ENCODE measurements at places on chromosomes 2 and 18.

DNA sequence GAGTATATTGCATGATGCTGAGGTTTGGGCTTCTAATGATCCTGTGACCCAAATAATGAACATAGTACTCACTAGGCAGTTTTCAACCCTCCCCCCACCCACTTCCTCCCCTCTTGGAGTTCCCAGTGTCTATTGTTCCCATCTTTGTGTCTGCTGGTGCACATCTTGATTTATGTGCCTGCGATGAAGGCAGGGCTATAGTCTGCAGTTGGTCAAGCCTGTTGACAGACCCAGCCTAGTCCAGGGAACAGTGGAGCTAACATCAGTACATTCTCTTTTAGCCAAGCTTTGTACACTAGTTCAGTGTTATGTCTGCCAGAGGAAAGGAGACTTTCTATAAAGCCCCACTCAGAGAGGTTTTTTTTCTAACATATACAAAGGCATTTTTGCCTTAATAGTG, 287.6 kb downstream of the CPS1 start:
- DNase-seq, result no peak

GRCh38 chr2:231977430-231977829, 15.9 kb downstream of the DIS3L2 start:
- DNase-seq, result no peak

DNA sequence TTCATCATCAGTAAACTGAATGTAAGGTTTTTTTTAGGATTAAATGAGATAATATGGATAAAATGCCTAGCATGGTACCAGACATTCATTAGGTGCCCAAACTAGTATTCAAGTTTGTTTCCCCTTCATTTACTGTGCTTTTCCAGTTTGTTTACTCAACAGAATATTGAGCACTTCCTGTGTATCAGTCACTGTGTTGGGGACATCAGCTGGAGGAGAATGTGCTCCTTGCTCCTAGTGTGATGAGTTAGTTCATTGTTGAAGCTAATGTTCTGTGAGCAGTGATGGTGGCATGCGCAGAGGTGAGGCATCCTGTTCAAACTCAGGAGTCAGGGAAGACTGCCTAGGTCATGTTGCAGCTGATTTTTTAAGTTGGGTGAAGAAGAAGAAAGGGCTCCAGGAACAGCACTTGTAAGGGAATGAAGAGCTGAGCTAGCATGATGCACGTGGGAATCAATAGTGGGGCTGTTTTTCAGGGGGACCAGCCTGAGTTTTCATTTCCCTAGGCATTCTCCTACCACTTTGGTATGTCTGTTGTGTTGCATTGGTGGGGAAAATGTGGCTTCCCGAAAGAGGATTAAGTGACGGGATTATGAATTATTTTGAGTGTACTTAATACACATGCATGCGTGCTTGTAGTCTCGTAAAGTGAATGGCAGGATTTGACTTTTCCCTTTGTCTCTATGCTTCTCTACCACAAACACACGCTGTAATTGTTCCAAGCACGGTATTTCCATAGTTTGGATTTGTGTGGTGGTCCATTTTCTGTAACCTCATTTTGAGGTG, 23.7 kb downstream of the TTLL4 start:
- no peak for DNase-seq

DNA sequence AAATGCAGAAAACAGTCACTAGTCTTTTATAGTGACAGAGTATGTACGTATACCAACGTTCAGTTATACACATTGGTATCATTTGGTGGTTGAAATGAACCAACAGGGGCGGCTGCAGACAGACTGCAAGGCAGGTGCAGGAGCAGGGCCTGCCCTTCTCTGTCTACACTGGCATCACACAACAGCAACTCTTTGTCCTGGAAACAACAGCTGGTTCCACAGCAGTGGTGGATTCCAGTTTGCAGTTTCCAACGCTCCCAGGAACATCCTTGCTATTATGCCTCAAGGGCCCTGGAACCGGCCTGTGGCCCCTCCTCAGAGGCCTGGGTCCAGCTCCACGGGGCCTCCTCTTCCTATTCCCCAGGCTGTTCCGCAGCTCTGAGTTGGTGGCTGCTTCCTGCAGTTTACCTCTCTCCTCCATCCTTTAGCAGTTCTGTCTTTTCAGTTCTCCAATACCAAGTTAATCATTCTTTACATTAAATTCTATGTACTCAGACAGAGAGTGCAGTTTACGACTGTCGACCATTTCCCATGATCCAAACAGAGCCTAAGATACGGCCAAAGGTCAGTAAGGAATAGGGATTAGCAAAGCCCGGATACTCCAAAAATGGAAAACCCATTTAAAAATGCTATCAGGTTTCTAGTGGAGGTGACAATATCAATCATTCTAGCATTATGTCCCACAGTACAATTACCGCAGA, 87.8 kb downstream of the NOL10 start:
- DNase-seq, result no peak

DNA sequence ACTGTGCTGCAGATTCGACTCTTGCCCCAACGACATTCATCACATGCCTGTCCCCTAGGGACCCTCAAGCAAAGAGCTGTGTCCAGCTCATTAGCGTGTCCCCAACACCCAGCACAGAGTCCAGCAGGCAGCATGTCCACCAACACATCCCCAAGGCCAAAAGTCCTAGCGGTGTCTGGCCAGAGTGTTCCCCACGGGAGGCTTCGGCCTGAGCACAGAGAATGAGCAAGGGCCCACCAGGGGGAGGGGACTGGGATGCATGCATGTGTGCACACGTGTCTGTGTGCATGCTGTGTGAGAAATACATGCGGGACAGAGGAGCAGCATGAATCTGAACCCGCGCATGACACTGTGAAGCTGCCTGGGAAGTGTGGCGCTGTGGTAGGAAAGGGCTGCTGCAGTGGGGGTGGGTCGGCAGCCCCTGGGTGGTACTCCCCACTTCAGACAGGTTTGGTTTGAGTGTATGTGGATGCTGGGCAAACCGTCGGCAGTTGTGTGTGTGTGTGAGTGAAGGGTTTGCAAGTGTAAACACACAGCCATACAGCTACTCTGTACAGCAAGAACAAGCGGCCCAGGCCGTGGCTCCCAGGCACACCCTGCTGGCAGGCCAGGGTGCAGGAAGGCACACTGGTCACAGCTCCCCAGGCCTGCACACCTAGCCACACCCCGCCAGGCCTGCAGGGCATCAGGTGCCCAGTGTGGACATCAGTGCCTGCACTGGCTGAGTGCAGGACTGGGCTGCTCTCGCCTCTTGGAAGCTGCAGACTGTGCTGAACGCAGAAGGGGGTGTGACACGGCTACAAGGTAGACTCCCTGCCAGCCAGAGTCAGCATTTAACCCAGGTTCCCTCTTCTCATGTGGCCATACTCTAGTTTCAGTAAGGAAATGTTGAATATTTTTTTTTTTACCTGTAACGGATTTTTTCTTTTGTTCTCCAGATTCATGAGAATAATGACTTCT, 19.5 kb upstream of the HES6 start:
- no peak for DNase-seq

DNA sequence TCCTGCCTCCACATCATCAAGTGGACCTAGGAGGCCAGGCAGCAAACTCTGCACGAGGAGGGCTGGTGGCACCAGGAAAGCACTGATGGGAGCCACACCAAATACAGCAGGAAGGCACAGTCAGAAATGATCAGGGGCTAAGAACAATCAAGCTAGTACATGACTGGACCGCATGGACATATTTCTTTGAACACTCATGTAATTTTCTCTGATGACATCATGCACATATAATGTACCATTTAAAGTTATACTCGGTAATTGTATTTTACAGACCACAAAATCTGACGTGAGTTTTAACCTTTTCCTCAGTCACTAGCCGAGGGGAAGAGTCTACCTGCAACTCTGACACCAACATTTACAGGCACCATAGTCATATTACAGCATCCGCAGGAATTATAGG, 76.7 kb downstream of the XDH start:
- no peak for DNase-seq

GRCh38 chr2:11024687-11025086, 113.0 kb downstream of the KCNF1 start:
- no peak for DNase-seq

DNA sequence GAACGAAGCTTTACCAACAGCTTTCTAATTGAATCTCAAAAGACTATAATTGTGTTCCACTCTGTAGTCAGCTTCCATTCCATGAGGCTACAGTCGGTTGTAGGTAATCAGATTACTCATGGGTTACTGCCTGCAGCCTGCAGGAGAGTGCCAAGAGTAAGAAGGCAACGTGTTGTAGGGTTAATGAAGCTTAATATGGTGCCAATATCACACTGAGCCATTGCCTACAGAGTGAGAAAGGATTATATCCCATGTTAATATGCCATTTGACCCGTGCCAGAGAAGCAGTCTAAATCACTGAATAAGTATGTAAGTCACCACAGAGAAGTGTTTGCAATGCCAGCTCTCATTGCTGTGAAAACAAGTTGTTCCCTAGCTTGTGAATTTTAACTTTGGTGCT, 734.5 kb upstream of the ACVR2A start:
- DNase-seq, result no peak

DNA sequence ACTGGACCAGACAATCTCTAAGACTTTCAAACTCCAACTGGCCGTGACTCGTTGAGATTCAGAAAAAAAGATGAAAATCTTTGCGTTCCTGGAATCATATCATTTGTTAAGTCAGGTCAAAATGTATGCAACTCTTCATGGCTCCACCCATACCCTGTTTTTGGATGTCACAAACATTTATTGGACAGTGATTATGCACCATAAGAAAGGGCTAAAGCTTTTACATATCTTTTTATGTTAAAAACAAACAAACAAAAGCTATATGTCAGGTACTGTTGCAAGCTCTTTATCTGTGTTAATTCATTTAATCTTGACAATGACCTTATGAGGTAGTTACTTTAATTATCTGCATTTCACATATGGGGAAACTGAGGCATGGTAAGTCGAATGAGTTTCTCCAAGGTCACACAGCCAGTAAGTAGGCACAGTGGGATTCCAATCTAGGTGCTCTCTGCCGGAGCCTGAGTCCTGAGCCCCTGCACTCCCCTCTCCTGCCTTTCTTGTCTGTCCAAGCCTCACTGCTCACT, 145.7 kb upstream of the MYCN start:
- DNase-seq, result no peak
